ENCODE measurements at places on chromosomes 4 and X.

DNA sequence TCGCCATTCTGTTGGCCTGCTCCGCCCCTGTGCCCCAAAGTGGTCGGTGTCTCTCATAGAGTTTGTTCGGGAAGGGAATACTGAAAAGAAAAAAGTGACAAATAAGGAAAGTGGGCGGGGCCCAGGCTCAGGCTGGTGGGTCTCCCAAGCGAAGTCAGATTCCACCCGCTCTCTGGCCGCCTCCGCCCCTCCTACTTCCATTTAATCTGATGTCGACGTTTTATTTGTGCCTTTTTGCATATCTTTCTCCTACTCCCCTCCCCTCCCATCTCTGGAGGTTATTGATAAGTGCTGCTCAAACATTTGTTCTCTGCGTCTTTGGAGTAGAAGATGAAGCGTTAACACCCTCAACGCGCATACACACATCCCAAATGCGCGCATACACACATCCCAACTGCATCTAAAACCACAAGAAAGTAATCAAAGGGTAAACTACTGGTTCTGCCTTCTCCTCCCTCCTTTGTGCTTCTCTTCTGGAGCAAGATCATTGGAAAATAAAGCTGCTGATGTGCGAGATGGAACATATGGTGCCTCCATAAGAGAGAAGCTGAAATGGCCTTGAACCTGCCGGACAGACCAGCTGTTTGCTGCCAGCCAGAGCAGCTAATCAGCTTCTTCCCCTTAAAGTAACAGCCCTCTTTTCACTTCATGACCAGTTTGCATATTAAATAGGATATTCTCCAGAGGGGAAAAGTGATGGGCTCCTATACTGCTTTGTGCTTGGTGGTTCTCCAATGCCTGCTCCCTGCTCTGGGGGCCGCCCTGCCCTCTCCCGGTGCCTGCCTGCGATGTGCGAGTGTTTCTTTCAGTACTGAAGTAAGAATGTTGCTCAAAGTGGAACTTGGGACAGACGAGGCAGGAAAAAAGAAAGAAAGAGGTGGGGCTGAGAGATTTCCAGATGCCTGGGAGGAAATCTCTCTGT, 3.1 kb downstream of the MAMLD1 start:
- no peak for DNase-seq

- DNase-seq = no peak
Observed at GRCh38 chr4:148453833-148454232, 11.6 kb upstream of the NR3C2 start.

- DNase-seq = no peak
Observed at GRCh38 chrX:33465137-33465536, 253.8 kb upstream of the DMD start.

GRCh38 chr4:47612116-47613023, 127.3 kb downstream of the ATP10D start:
- no peak for DNase-seq

DNA sequence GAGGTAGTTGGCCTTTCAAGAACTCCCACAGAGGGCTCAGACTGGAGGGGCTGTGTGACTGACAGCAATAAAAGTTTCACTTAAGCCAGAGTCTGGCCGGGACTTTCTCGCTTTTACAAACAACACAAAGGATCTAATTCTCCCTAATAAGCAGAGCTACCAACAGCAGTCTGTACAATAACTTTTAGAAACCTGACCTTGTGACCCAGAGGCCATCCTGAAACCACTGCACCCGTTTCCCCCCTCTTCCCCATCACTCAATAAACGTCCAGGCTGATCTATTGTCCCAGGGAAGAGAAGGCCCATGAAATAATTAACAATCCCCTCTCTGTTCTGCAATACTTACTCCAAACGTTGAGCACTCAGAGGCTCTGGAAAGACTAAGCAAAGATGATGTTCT, 442.4 kb downstream of the ZIC3 start:
- no peak for DNase-seq

GRCh38 chrX:1537031-1537715, at the start of gene P2RY8:
Gene P2RY8, minus strand, starts transcription at chrX:1537185. Its CDS starts 70,627 bp downstream, at chrX:1466558.
- DNase-seq = peak; percentile 51

DNA sequence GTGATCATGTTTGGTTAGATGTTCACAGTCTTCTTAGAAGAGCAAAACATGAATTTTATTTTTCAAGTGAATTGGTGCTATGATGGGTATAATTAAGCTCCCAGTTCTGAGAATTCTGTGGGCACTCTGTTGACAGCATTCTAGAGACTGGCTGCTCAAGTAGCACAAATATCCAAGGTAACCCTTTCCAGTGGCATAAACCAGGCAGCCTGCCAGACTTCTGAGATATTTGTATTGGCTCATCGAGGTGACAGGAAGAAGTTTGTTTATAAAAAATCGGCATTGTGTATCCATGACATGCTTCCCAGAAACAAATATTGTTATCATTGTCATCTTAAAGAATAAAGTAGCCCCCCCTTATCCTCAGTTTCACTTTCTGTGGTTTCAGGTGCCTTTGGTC, 28.3 kb downstream of the LANCL3 start:
- DNase-seq = peak; percentile 30

DNA sequence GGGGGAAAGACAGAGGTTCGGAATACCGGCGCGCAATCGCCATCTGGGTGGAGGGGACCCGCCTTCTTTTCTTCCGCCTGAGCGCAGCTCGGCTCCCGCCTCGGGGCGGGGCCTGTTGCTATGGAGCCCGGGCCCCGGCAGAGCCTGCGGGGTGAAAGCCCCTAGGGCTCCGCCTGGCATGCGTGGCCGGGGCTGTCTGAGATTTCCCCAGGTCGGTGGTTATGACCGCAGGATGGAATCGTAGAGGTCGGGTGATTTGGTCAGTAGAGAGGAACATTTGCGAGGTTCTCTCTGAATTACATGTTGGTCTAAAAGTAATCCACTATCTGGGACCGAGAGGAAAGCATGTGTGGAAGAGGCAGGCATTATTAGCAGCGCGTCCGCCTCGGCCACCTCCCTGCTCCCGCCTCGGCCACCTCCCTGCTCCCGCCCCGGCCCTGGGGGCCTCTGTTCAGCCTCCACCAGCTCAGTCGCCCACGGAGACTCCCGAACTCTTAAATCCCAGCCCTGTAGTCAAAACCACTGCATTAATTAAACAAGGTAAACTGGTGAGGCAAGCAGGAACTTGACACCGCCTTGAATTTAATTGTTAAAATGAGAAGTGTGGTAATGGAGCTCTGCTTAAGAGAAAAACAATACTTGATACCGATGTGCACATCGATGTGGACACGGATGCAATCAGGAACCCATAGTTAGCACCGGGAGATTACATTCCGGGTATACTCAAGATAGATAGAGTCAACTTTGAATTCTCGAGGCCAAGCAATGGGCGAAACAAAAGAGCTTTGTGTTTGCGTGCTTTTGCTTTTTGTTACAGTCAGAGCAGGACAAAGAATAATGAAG, 45.2 kb downstream of the TRIM2 start:
- DNase-seq = peak; percentile 88

DNA sequence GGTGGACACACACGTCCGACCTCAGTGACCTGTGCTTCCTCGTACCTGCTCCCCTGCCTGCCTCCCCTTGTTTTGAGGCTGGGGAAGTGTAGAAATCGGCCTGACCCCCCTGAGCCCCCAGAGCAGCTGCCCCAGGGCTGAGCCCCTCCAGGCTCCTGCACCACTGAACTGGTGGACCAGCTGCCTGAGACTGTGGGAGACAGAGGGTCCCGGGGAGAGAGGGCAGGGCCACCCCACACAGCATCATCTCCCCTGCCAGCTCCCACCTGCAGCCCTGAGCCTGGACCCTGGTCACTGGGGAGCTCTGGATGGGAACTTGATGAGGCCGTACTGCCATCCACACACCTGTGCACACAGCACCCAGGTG, 15.0 kb upstream of the NAT8L start:
- no peak for DNase-seq

DNA sequence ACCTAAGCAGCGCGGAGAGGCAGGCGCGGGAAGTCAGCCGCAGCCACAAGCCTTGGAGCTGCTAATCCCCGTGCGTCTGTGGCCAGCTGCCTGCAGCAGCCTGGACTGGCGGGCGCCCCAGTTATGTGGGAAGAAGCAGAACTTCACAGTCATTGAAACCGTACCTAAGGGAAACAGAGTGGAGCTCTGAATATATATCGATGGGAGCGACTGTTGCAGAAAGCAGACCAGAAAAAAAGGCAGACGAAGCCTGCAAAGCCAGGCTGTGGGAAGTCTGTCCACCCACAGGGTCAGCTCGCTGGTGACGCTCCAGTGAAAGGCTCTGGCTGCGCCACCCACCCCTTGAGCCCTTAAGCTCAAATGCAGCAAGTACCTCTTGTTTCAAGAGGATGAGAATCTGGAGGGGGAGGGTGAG, 24.7 kb downstream of the KCNE5 start:
- DNase-seq = no peak

- no peak for DNase-seq
Observed at GRCh38 chrX:12581546-12581945, 209.7 kb upstream of the PRPS2 start.

GRCh38 chrX:120207009-120207605, 43.5 kb upstream of the ZBTB33 start:
- DNase-seq = peak; percentile 4

DNA sequence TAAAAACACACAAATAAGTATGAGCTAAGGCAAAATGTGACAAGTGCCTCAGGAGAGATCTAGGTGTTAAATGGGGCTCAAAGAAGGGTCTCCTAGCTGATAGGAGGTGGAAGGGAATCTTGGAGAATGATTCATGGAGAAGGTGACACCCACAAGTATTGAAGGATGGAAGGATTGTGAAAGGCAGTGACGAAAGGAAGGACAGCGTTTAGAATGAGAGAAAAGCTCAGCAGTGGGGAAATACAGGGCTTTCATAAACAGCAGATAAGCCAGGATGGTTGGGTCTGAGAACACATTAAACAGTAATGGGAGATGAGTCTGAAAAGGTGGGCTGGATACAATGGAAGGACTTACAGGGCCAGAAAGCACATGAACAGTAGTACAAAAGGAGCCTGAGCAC, 11.5 kb downstream of the ANXA5 start:
- no peak for DNase-seq

GRCh38 chr4:112343330-112344080, 46.3 kb downstream of the ALPK1 start:
- peak; percentile 47 for DNase-seq

DNA sequence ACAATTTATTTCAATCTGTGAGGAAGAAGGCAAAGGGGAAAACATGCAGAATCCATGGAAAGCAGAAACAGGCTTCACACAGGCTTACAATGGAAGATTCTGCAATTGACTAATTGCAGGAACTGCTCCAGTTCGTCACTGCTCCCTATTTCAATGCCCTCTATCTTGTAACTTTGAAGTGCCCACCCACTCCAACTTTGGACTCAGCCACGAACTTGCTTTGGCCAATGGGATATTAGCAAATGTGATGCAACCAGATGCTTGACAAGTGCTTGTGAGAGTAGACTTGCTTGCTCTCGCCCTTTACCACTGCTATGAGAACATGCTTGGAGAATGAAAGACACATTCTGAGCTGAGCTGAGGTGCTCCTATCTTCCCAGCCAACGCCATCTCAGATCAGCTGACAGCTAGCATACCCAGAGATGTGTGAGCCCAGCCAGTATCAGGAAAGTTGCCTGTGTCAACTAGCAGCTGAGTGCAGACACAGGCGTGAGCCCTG, 105.7 kb upstream of the PTCHD1 start:
- DNase-seq = no peak

All from NCI-H345 (cell line).